ENCODE measurements at places on chromosomes 12 and 14.

DNA sequence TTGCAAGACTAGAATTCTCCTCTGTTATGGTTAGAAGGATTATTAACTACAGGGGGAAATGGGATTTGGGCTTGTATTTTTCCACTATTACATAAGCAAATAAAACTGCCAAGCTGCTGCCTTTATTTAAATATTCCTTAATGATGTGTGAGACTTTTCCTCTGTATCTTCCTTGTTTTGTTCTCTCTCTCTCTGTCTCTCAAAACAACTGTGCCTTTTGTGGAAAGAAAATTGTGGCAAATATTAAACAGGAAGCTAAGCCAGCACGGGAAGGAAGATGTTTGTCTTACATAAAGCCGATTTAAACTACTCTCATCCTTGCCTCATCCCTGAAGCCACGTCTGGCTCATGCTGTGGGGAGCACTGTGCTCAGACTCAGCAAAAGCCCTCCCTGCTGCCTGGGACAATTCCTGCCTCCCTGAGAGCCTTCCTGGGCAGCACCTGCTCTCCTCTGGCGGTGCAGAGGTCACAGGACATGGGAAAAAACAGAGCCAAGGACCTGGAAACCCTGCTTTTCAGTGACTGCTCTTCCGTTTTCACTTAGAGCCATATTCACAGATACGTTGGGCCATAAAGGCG, 237.2 kb downstream of the SLC15A4 start:
- DNase-seq = no peak

DNA sequence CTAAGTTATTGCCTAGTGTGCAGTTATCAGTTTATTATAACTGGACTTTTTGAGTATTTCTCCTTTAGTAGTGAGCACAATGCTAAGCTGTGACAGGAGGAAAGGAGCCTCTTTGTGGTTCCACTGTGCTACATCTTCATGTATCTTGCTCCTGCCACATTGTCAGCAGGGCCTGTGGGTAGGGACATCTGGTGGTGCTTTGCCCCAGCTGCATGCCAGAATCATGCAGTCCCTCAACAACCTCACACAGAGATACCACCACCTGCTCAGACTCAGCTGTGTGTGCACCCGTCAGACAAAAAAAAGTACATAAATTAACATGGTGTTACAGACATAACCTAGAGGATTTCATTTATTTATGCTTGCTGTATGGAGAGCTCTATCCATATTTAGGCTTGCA, 51.1 kb downstream of the MIS18BP1 start:
- no peak for DNase-seq

DNA sequence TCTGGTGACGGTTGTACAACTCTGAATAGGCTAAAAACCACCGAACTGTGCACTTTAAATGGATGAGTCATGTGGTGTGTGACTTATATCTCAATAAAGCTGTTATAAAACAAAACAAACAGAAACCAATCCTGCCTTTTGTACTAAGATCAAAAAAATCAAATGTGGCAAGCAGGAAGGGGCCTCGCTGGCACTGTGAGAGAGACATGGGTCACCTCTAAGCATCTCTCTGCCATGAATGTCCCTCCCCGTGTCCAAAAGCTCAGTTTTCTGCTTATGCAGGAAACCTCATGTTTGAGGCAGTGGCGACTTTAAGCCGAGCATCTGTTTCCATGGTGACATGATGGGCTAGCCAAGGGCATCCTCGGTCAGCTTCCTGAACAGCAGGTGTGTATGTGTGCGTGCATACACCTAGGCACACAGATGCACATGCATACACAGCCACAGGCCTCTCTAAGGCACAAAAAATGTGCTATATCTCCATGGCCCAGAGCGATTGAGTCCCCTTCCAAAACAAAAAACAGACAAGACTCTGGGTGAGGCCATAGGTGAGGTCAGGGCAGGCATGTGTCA, 44.4 kb downstream of the ARL6IP4 start:
- no peak for DNase-seq

GRCh38 chr12:52254965-52255751, 19.3 kb upstream of the KRT86 start:
- DNase-seq = no peak

GRCh38 chr14:89542786-89543424, 125.9 kb upstream of the FOXN3 start:
- no peak for DNase-seq

- DNase-seq = no peak
Observed at GRCh38 chr12:19048943-19049342, 80.6 kb upstream of the PLEKHA5 start.

GRCh38 chr12:32402946-32403345, 3.6 kb downstream of the FGD4 start:
- DNase-seq = no peak

GRCh38 chr14:99199846-99200653, 71.9 kb downstream of the BCL11B start:
- DNase-seq = no peak

DNA sequence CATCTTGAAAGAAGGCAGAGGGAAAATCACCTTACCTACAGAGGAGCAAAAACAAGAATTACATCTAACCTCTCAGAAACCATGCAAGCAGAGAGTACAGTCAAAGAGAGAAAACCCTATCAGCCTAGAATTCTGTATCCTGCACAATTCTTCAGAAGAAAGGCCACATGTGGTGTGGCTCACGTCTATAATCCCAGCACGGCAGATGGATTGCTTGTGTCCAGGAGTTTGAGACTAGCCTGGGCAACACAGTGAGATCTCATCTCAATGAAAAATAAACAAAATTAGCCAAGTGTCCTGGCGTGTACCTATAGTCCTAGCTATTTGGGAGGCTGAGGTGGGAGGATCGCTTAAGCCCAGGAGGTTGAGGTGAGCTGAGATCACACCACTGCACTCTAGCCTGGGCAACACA, 48.2 kb downstream of the ATF7 start:
- no peak for DNase-seq

DNA sequence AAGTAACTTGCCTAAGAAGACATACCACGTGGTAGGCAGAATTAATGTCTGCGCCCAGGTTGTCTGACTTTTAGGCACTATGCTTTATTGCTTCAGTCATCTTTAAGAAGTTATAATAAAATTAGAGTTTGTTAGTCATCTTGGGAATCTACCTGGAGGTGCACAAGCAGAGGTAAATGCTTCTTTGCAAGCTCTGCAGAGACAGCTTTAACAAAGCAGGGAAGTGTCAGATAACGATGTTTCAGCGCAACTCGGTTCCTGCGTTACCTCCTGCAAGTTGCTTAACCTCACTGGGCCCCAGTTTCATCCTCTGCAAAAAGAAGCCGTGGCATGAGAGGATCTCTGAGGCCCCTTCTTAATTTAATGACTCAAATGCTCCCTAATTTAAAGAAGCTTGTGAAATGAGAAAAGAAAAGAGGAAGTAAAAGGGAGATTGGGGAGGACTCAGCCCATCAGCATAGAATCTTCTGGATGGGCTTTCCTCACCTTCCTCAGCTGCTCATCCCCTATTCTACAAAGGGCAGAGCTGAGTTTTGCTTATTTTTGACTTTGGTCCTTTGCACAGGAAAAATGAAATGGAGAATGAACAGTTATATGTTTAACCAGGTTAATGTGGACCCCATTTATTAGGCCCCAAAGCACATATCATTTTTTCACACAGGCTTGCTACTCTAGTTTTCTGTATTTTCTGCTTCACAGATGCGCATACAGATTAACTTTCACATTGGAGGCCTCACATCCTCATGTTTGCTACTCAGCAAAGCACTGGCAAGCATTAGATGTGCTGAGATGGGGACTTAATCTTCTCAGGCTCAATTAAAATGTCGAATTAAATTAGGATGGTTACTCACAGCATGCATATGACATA, 5.1 kb downstream of the ARHGDIB start:
- no peak for DNase-seq

- peak; percentile 55 for DNase-seq
Observed at GRCh38 chr12:52907092-52907810, 2.4 kb upstream of the KRT8 start.

GRCh38 chr14:44979273-44979672, 17.3 kb downstream of the TOGARAM1 start:
- DNase-seq = no peak

DNA sequence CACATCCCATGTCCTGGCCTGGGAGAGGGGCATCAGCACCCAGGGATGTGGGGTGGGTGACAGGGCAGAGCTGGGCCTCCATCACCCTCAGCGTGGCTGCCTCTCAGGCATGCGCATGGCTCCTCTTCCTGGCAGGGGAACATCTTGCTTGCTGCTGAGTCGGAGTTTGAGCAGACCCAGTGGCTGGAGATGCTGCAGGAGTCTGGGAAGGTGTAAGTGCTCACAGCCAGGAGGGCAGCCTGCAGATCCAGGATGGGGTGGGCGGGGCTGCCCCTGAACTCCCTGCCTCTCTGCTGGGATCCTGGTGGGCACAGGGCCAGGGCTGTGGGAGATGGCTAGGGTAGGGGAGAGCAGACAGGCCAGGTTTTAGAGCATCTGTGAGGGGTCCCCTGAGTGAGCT, 16.2 kb downstream of the PLEKHD1 start:
- no peak for DNase-seq

DNA sequence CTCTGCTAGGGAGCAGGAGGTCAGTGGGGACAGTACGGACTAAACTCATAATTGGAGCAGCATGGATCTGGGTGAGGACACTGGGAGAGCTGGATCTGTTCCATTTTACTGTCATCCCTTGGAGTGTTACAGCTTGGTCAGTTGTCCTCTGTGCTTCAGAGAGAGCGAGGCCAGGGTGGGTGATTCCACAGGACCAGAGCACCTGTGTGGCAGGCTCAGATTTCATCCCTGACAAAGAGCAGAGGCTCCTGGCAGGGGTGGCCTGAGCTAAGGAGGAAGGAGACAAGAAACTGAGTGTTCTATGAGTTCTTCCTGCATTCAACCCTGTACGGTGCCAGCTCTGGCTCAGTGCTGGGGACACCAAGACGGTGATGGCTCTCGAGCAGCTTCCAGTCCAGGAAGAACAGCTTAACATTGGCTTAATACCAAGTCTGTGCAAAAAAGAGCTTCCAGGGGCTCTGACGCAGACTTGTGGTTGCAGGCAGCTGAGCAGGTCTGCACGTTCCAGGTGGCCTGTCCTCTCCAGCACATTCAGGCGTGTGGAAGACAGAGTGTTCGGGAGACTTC, 8.4 kb upstream of the PGF start:
- DNase-seq = no peak

GRCh38 chr14:58002618-58003017, 136.7 kb upstream of the SLC35F4 start:
- no peak for DNase-seq

- no peak for DNase-seq
Observed at GRCh38 chr12:65876898-65877721, 52.8 kb downstream of the HMGA2 start.

DNA sequence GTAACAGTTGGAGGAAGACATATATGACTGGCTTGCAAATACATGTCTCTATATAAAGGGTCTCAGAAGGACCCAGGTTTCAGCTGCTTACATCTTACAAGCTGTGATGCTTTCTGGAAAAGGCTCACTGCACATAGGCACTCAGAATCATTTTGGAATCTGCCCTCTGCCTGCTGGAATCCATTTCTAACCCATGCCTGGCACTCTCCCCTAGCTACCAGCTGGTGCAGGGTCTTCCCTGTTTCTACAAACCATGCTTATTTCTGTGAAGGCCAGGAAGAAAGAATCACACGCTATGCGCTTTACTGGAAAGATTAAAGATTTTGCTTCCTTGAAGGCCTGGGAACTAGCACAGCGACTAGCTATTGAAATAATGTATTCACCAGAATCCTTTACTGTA, 151.3 kb downstream of the DICER1 start:
- no peak for DNase-seq

- DNase-seq = no peak
Observed at GRCh38 chr12:38691164-38691563, 214.2 kb downstream of the CPNE8 start.

DNA sequence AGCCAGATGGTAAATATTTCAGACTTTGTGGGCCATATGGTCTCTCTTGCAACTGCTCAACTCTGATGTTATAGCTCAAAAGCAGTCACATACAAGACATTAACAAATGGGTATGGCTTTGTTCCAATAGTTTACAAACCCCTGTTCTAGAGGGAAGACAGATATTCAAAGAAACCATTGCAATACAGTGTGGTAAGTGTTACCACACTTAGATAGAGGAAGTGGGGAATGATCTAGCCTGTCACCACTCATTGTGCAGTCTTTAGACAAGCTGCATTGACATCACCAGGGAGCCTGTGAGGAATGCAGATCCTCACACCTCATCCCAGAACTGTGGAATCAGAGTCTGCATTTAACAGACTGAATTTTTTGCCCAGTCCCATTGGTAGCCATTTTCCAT, 80.0 kb upstream of the RGS6 start:
- no peak for DNase-seq

DNA sequence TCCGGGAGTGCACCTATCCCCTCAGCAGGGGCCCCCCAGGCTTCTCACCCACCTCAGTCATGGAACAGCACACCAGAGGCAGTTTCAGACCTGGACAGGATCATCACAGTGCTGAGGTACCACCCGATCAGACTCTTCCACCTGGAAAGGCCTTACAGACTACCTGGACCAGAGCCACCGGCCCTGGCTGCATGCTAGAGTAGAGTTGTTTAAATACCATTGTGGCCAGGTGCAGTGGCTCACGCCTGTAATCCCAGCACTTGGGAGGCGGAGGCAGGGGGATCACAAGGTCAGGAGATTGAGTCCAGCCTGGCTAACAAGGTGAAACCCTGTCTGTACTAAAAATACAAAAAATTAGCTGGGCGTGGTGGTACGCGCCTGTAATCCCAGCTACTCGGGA, 61.5 kb downstream of the TSPAN11 start:
- DNase-seq = no peak

GRCh38 chr14:64117671-64118402, 176.3 kb downstream of the ESR2 start:
- DNase-seq = no peak

DNA sequence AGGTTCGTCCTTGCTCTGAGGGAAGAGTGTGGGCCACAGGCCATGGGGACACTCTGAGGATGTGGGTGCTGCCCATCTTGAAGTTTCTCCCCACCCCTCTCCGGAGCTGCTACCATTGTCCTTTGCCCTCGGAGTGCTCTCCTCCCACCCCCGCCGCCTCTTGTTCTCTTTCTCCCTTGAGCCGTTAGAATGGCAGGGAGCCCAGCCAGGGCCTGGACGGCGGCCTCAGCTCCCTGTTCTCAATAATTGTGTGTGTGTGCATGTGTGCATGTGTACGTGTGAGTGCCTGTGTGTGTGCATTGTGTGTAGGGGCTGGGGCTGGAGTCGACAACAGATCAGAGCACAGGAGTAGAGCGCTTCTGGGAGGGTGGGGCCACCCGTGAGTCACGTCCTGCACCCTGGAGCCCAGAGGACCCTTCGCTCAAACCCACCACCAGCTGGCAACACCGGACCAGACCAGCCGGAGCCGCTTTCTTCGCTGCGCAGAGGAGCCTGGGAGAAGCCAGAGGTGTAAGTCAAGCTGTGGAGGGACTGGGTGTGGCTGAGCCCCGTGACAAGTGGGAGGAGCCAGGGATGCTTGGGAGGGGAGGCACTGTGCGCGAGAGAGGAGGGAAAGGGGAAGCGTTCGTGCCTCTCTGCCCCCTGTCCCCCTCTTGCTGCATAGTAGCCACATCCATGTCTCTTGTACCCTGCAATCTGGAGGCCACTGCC, 25.9 kb upstream of the KCNA5 start:
- no peak for DNase-seq

GRCh38 chr14:64983439-64984310, 3.0 kb upstream of the FNTB start:
- no peak for DNase-seq

- DNase-seq = no peak
Observed at GRCh38 chr12:101931498-101932326, 54.3 kb downstream of the DRAM1 start.
